ENCODE measurements at places on chromosomes 5 and 9.
A peak's percentile ranks its signal among the peaks of the same experiment; 100 is the strongest.

- no peak for DNase-seq
Measured at GRCh38 chr5:10162468-10162867, 87.2 kb downstream of the ATPSCKMT start.

DNA sequence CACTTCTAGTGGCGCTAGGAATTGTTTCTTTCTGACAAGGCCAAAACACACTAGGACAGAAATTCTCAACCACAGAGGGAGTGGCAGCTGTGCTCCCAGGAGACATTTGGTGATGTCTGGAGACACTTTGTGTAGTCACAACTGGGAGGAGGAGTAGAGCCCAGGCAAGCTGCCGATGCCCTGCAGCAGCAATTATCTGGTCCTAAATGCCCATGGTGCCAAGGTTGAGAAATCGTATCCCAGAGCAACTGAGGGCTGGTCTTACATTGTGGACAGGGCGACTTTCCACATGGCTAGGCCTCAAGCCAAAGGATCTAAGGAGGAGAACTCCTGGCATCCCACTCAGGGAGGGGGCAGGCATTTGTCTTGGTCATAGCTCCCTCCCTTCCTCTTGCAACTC, 259.9 kb downstream of the GADD45G start:
- no peak for DNase-seq

- no peak for DNase-seq
Measured at GRCh38 chr5:178325311-178325678, 92.7 kb upstream of the PHYKPL start.

GRCh38 chr9:1726993-1727759, 288.0 kb upstream of the SMARCA2 start:
- no peak for DNase-seq

- no peak for DNase-seq
Measured at GRCh38 chr5:135031813-135032694, 2.0 kb downstream of the PITX1 start.

DNA sequence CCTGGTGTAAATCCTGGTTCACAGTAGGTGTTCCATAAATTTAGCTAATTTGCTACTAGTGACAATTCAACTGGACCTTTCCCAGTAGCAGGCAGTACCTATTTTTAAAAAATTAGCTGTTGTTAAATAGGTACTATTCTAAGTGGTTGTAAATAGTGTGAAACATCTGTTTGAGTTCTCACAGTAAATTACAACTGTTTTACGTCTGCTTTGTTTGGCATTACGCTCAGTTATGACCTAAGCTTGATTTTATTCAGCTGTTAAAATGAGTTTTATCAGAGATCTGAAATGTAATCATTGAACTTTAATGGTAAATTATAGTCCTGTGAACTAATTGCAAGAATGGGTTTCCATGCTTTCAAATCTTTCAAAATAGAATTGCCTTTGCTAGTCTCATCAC, 93.9 kb downstream of the GPBP1 start:
- DNase-seq, result no peak

DNA sequence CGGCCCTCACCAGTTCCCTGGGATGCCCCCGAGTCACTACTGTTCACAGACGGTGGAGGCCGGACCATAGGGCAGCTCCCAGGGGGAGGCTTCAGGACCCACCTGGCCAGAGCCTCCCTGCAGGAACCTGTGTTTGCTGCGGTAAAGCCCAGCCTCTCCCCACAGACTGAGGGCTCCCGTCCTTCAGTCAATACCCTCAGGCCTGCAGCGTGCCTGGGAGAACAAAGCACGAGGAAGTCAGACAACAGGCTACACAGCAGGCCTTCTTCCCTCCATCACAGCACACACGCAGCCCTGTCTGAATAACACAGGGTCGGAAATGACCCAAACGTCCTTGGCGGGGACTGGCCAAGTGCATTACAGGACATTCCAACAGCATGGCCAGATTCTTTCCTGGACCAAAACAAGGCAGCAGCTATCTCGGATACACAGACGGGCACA, 34.4 kb downstream of the COL23A1 start:
- DNase-seq, result no peak

DNA sequence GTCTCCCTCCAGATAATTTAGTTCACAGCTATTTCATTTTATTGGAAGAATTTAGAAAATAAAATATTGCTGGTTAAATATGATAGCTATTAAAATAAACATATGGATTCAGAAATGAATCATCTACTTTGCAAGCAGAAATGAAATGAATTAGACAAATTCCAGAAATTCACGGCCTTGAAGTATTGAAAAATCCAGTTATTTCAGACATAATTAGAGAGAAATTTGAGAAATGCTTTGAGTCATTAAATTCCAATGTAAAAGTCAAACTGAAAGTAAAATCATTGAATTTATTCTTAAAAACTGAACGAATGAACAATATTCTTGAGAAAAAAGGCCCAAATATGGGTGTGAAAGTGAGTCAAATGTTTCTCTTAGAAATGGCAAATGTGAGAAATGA, 632.6 kb upstream of the EDIL3 start:
- DNase-seq, result no peak

DNA sequence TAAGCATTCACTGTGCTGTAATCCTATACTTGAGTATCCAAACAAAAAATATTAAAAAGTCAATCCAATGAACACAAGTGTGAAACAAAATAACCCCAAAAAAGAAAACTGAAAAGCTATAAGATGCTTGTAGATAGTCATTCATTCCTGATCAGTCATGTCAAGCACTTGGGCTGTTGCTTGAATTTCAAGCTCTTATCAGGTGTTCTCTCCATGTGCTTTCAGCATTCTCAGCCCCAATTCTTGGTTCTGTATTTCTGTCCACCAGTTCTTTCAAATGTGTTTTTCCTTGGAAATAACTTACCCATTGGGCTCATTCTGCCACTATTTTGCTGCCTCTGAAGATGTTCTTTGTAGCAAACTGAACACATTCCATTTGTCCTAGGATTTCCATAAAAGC, 4.7 kb downstream of the ZFAND5 start:
- no peak for DNase-seq

- DNase-seq, result peak; percentile 32
Measured at GRCh38 chr5:168747987-168748777, 169.0 kb upstream of the PANK3 start.

- DNase-seq, result no peak
Measured at GRCh38 chr9:131273146-131273855, 3.0 kb downstream of the FAM78A start.

- DNase-seq, result no peak
Measured at GRCh38 chr5:112857866-112858265, 3.2 kb upstream of the SRP19 start.

DNA sequence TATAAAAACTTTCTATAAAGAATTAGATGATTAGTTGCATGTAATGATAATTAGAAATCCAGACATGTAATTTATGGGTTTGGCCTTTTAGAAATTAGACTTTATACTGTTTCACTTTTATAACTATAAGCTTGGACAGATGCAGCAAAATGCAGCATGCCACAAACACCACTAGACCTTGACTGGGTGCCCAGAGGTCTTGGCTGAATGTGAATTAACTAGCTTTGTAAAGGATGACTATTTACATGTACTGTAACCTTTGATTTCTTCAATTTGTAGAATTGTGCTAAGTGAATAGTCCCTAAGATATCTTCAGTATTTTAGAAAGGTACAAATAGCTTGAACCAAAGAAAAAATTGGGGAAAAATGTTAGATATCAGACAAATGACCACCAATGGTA, 2168.1 kb downstream of the MAT2B start:
- no peak for DNase-seq

DNA sequence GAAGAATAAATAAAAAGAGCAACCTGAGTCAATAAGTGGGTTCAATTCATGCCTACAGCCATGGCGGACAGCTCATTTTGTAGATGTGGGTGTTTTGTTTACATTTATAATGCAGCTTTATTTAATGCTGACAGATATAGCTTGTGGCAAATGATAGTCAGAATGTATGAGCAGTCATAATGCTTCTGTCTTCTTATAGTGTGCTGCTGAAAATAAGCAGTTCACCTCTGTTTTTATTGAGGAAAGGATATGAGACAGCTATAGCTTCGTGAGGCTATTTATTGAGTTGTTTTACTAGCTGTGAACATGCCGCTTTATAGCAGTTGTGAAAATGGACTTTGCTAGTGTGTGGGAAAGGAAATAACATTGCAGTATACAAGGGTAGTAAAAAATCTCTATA, 147.4 kb downstream of the PBX3 start:
- DNase-seq, result no peak

DNA sequence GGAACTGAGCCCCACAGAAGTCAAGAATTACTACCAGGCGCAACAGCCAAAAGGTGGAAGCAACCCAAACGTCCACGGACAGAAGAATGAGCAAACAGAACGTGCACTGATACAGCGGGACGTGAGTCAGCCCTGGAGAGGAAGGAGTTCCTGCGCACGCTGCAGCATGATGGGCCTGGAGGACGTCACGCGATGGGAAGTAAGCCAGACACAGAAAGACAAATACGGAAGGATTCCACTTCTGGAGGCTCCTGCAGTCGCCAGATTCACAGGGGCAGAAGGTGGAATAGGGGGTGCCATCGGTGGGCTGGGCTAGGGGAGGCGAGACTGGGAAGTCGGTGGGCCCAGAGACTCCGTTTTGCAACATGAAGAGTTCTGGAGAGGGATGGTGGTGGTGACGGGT, 80.3 kb upstream of the PHYKPL start:
- peak; percentile 51 for DNase-seq

DNA sequence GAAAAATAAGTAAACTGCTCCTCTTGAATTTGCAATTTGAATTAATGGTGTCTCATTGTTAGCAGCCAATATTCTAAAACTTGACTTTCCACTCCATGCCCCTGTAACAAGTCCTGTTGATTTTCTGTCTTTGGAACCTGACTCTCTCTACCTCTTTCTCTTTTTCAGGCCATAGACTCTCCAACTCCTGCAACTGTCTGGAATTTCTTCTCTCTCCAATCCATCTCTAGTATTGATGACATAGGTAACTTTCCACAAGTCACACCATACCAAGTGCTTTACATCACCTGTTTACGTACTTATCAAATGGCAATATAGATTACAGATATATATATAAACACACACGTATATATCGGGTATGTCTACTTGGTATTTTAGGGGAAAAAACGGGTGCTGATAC, 923 bp downstream of the C5orf34 start:
- DNase-seq, result no peak

- peak; percentile 84 for DNase-seq
Measured at GRCh38 chr5:135269931-135270421, 129.1 kb downstream of the MACROH2A1 start.

GRCh38 chr9:105968811-105969466, 274.6 kb downstream of the TMEM38B start:
- DNase-seq, result no peak

DNA sequence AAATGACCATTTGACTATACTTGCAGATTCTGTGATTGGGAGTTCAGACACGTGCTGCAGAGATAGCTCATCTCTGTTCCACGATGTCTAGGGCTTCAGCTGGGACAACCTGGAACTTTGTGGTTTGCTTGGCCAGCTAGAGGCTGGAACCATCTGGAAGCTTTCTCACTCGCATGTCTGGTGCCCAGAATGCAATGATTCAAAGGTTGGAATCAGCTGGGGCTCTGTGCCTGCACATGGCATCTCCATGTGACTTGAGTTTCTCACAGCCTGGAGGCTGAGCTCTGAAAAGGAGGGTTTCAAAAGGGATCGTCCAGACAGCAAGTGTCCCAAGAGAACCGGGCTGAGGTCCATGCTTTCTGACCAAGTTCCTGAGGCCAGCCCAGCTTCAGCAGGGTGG, 465.2 kb downstream of the GADD45G start:
- no peak for DNase-seq

- peak; percentile 71 for DNase-seq
Measured at GRCh38 chr9:86434039-86434726, 80.0 kb upstream of the TUT7 start.

- DNase-seq, result no peak
Measured at GRCh38 chr9:77271023-77271690, 93.8 kb downstream of the VPS13A start.

GRCh38 chr9:22054076-22054475, 45.0 kb upstream of the CDKN2B start:
- no peak for DNase-seq

DNA sequence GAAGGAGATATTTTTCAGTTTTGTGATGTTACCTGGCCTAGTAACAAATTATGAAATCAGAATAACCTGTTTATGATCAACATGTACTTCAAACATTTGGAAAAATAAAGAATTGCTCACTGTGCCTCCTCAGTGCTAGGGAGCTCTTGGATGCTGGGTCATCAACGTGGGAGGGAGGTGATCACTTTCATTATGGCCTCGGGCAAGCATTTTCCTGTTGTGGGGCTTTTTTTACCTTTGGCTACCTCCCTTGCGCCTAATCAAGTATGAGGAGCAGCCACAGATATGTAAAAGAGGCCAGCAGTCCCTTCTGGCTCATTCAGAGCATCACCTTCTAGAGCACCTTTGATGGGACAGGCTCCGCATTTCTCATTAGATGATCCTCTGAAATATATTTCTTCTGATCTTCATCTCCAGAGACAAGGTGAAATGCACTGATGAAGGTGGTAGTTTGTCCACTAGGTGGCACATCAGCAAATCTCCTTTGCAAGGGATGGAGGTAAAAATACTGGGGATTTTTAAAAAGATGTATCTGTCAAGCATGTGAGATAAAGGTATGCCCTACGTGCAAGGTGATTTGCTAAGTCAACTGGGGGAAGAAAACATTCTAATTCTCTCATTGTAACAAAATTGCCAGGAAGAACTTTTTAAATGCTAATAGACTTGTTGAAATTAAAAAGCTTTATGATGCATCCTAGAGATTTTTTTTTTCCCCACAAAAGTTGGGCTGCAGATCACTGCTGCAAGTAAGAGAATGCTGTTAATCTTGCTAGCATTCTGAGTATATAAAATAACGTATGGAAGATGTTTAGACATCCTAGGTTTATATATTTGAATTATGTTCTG, 218.2 kb downstream of the MAST4 start:
- peak; percentile 53 for DNase-seq

DNA sequence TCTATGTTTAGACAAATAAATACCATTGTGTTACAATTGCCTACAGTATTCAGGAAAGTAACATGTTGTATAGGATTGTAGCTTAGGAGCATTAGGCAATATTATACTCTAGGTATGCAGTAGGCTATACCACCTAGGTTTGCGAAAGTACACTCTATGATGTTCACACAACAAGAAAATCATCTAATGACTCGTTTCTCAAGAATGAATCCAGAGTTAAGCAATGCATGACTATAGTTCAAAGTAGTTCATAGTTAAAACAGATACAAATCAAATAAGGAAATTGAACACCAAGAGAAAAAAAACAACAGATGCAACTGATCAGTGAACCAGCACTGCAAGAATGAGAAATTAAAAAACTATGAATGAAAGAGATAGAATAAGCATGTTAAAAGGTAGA, 27.6 kb upstream of the ABLIM3 start:
- peak; percentile 19 for DNase-seq

DNA sequence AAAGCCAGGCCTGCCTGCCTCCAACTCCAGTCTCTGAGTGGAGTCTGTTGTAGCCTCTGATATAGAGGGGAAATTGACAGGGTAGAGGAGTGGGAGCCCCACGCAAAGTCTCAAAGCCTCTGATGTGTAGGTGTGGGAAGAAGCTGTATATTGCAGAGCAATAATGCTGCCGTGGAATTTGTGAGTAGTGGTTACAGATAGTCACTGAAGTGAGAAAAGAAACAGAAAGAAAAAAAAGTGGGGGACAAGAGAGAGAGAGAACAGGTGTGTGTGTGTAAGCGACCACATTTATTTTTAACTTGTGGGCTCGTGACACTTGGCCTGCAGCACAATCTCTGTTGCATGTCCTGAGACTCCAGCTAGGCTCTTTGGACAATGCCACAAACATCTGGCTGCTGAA, 227.8 kb downstream of the NSG2 start:
- DNase-seq, result no peak

- DNase-seq, result no peak
Measured at GRCh38 chr5:1125030-1125357, 13.1 kb upstream of the SLC12A7 start.

GRCh38 chr5:152151940-152152339, 227.3 kb upstream of the GLRA1 start:
- no peak for DNase-seq
